ENCODE measurements at places on chromosomes 12 and 14. TPM values are rescaled to one million over a fixed set of nuclear protein-coding genes. Genes with fewer than 3 reads are reported as not detected.

TMTC2 gene
- 22.6 TPM for total RNA-seq

RDH11 gene
- 133 TPM for total RNA-seq

CARMIL3 gene
- total RNA-seq, result 0.34 TPM

EPYC gene
- not detected for total RNA-seq

TMEM132C gene
- total RNA-seq, result not detected

KRT75 gene
- 0.78 TPM for total RNA-seq

All from nasal cavity respiratory epithelium epithelial cell of viscerocranial mucosa (primary cell).